NCI-H187 (cell line): ENCODE measurements at places on chromosomes 3 and 15.

- no peak for DNase-seq
Observed at GRCh38 chr3:64185436-64185835, 39.8 kb downstream of the PRICKLE2 start.

GRCh38 chr3:138497851-138498250 lies 63.4 kb downstream of the ESYT3 start:
- no peak for DNase-seq

GRCh38 chr15:46410705-46411104 lies 775.9 kb downstream of the SQOR start:
- DNase-seq: no peak

GRCh38 chr3:51559411-51559888 lies 20.9 kb downstream of the RAD54L2 start:
- no peak for DNase-seq

- DNase-seq: no peak
Observed at GRCh38 chr15:77613814-77614213, 18.9 kb downstream of the LINGO1 start.

DNA sequence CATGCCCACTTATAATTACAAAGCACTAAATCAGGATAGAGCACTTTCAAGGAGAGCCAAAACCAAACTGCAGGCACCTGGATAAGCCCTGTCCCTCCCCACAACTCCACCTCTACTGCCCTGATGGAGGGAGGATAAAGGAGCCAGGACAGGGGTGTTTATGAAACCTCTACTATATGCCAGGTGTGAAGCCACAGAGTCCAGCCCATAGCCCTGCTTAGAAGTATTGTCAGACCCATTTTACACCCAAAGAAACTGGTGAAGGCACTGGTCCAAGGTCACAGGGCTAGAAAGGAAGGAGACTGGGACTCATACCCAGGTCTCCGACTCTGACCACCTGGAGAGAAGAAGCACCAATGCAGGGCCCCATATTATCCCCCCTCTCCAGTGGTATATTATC lies 48.7 kb downstream of the SH3BP5 start:
- DNase-seq: no peak

- DNase-seq: no peak
Observed at GRCh38 chr15:66195621-66196230, 57.8 kb downstream of the MEGF11 start.

GRCh38 chr15:89400116-89400781 lies 65.6 kb upstream of the POLG start:
- DNase-seq: no peak

DNA sequence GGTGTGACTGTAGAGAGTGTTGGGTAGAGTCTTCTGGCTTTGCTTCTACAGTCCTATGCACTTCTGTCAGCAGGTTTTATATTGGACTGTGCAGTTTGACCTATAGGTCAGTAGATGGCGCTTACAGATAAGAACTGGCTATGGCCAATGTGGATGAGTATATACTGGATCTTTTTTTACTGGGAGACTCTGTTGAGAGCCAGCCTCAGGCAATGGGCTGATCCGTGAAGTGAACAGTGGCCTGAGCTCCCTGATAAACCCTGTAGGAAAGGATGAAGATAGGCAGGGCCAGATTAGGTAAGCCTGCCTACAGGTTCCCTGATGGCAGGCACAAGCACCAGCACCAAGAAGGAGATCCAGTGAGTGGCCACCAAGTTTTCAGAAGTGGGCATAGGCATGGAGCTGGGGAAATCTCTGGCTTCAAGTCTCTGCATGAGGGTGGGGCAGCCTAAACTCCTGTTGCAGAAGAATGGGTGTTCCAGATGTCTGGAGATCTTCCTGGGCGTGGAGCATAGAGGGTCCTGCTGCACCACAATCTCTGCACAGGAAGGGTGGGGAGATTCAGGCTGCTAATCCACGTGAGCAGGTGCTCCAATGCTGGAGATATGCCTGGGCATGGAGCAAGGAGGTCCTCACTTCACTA lies 326.0 kb upstream of the SGO1 start:
- no peak for DNase-seq

DNA sequence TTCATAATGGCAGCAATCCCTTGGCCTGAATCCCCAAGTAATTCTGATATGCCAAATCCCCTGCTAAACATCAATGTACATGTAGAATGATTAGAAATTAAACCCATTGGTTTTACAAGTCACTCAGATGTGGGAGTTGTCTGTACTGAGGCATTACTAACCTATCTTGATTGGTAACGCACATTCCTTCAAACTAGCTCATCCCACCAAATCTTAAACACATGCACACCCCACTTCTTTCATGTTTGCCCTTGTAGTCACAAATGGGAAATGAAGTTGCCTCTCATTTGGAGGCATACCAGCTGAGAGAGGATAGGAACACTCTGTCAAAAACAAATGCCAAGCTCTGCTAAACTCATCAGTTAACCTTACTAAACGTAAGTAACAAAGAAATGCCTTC lies 29.1 kb upstream of the MAN2C1 start:
- no peak for DNase-seq
